Foreskin fibroblast (primary cell): ENCODE measurements at places on chromosomes 6 and 20.

DNA sequence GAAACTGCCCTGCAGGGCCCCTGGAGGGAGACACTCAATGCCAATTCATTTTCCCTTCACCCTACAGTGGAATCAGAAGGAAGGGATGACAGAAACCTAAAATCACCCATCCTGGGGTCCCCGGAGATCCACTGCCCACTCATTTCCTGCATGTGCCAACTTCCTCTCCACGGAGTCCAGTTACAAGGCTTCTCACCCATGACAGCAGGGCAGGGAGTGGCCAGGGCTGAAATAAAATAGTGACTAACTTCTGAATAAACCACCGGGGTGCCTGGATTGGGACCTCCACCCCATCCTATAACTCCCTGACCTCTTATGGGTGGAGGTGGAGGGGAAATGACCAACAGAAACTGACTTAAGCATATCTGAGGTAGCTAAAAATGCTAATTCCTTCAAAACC is 362.3 kb downstream of the MAFB start:
- DNase-seq = no peak

DNA sequence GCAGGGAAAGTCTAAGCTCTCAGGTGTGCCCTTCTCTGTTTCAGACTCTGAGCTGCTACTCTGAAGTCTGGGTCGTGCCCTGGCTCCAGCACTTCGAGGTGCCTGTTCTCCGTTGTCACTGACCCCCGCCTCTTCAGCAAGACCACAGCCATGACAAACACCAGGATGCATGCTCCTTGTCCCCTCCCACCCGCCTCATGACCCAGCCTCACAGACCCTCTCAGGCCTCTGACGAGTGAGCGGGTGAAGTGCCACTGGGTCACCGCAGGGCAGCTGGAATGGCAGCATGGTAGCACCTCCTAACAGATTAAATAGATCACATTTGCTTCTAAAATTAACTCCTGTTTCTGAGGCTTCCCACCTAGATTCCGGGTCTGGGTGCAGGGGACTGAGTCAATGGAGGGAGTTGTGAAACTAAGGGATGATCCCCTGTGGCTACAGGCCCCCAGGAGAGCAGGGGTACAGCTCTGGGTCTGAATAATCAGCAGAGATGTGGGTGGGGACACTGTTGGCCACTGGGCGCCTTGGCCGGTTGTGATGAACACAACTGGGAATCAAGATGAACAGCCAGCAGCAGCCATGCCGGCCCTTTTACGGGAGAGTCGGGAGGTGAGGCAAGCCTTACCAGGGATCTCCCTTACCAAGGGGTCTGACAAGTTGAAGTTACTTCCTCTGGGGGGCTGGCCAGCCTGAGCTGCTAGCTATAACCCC is 10.7 kb downstream of the CST7 start:
- DNase-seq = no peak

DNA sequence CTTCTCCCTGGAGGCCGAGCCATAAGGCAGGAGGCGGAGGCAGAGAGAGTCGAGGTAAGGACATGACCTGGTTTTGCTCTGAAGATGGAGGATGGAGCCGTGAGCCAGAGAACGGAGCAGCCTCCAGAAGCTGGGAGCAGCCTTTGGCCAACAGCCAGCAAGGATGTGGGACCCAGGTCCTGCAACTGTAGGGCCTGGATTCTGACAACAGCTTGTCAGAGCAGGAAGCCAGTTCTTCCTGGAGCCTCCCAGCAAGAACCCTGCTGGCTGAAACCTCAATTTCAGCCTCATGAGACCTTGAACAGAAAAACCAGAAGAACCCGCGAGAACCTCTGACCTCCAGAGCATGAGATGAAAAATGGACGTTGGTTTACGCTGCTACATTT is 13.4 kb upstream of the MRGBP start:
- no peak for DNase-seq

- DNase-seq = peak; percentile 31
Measured at GRCh38 chr6:56156643-56157042, 90.7 kb downstream of the COL21A1 start.

DNA sequence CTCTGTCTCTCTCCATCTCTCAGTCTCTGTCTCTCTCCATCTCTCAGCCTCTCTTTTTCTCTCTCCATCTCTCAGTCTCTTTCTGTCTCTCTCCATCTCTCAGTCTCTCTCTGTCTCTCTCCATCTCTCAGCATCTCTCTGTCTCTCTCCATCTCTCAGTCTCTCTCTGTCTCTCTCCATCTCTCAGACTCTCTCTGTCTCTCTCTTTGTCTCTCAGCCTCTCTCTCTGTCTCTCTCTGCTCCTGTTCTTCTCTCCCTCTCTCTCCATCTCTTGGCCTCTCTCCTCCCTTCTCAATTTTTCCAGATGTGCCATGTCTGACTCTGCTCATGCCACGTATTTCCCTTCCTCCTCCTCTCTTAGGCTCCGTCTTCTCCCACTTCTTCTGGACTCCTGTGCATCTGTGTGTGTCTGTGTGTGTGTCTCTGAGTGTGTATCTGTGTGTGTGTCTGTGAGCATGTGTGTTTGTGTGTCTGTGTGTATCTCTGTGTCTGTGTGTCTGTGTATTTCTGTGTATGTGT is 72.7 kb downstream of the SRC start:
- DNase-seq = no peak

DNA sequence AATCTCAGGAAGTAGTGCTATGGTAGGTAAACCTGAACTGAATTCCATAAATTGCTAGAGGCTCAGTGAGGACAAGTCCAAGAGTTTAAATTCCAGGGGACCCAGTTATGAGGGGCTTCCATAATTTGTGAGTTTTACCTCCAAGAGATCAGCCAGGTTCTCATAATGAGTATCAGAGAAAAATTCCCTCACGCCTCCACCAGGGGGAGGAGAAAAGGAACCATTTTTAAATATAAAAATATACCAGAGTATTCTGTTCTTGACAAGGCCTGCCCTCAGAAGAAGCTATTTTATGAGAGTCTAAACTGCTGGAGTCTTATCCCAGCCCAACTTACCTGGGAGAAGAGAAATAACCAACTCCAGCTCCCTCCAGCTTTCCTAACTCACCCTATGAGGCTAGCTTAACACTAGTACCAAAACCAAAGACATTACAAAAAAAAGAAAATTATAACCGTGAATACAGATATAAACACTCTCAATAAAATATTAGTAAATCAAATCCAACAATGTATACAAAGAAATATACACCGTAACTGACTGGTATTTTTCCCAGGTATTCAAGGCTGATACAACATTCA is 158.7 kb downstream of the TFAP2A start:
- DNase-seq = peak; percentile 4

DNA sequence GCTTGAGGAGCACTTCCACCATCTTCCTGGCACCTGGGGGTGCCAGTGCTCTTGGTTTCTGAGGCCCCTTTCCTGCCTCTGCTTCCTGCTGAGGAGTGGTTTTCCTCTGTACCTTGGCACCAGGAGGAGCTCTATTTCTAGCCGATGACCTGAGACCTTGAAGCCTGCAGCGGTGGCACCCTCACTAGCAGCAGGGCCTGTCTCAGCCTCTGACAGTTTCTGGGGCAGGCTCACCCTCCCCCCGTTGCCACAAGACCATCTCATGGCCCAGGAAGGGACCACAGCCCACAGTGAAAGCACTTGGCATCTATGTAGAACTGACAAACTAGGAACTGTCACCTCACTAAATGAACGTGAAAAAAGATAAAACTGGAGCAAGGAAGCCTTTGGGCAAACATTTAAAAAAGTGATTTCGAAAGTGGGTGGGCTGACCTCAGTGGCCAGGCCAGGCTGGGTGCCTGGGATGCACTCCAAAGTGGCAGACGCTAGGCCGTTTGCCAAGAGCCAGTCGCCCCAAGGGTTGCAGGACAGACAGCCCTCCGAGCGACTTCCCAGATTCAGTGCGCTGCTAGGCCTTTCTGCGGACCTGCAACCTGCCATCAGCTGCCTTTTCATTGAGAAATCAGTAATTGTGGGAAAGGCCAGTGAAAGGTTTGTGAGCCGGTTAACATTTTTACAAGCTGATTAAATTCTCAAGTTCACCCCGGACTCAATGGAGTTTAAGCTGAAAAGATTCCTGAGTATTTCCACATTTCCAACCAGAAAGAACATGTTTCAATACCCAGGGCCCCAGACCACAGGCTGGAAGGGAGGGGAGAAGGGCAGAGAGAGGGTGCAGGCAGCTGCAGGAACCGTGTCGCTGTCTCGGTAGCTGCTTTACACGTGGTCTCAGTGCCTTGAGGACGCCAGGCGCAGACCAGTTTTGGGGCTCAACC is 303.7 kb downstream of the ESR1 start:
- peak; percentile 54 for DNase-seq

- DNase-seq = no peak
Measured at GRCh38 chr6:152170702-152171667, 363.5 kb downstream of the ESR1 start.

- peak; percentile 2 for DNase-seq
Measured at GRCh38 chr6:54135665-54136369, 24.6 kb downstream of the MLIP start.

DNA sequence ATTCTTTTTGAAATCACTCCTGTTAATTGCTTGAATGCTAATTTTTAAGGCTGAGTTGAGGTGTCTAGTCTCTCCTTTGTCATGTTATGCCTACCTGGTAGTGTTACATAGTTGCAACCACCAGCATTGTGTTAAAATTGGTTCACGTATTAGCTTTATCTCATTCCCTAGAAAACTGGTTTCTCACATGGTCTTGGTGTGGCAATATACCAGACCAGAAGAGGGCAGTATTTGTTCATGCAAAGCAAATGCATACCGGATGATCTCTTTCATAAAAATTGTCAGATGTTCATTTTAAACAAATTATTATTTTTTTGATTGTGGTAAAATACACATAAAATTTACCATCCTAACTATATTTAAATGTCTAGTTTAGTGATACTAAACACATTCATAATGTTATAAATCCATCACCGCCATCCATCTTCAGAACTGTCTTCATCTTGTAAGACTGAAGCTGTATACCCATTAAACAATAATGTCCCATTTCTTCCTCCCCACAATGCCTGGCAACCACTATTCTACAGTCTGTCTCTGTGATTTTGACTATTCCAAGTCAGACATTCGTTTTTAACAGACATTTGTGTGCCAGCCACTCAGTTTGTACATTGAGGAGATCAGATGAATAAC is 92.8 kb downstream of the ATRN start:
- DNase-seq = peak; percentile 26

DNA sequence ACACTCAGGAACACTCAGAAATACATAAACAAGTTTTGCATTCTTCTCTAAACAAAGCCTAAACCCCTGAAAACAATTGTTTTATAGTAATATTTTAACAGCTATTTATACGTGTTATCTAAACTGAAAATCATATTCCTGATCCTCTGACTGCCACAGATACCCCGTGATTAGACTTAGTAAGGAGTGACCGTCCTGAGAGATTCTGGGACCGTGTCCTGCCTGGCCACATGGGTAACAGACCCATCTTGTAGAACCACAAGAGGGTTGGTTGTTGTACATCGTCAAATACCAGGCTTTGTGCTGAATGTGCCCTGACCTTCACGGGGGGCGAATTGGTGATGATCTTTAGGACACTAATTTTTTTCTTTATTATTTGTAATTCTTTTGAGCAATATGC is 214.4 kb downstream of the TMEM242 start:
- no peak for DNase-seq

- no peak for DNase-seq
Measured at GRCh38 chr6:121559611-121560269, 124.3 kb downstream of the GJA1 start.

DNA sequence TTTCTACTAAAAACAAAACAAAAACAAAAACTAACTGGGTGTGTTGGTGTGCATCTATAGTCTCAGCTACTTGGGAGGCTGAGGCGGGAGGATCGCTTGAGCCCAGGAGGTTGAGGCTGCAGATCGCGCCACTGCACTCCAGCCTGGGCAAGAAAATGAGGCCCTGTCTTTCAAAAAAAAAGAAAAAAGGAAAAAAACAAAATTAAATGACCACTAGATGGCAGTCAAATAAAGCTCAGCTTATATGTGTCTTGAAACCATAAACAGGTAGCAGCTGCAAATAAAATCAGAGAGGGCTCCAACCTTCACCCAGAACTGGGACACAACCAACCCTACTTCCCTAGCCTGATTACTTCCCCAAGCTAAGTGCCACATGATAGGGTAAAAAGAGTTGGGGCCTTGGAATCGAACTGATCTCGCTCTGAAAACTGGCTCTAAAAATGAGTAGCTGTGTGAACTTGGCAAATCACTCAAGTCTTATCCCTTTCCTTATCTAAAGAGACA is 67.1 kb upstream of the ADGRF4 start:
- no peak for DNase-seq

DNA sequence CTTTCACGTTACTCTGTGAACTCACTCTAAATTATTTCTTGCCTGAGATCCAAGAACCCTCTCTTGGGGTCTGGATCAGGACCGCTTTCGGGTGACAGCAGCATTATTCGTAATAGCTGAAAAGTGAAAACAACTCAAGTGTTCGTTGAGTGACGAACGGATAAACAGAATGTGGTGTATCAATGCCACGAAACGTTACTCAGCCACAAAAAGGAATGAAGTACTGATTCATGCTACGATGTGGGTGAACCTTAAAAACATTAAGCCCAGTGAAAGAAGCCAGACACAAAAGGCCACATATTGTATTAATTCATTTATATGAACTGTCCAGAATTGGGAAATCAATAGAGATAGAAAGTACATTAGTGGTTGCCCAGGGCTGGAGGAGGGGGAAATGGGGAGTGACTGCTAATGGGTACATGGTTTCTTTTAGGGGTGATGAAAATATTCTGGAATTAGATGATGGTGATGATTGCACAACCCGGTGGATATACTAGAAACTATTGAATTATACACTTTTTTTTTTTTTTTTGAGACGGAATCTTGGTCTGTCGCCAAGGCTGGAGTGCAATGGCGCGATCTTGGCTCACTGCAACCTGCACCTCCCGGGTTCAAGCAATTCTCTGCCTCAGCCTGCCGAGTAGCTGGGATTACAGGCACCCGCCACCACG is 8.4 kb downstream of the PTGIS start:
- DNase-seq = peak; percentile 94

DNA sequence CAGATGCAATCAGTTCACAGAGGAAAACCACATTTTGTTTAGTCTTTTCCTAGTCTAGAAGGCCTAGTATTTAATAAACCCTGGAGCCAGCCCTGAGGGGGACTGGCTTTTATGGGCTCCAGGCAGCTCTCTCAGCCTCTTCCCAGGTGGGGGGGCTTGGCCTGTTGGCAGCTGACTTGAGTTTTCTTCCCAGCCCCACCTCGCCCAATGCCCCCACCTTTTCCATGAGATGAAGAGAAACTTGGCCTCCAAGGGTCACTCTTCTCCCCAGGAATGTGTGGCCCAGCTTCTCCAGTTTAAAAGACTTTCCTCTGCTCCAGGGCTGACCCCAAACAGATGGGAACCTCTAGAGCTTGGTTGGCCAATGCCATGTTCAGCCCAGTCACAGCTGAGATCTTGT is 196.1 kb downstream of the BMP7 start:
- DNase-seq = no peak

DNA sequence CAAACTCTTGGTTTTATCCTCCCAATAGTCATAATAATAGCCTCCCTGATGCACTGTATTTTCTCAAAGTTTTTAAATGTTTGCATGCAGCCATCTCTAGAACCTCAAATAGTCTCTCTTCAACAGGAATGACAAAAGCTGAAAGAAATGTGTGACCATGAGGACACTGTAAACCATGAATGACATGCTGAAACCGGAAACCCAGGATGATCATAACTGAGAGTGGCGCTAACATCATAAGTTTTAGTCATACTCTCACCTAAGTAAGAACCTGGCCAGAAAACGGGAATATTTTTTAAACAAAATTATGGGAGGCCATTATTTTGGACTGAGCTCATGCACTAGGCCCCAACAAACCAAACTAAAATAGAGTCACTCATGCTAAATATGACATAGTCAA is 278.4 kb upstream of the STXBP5 start:
- no peak for DNase-seq

- DNase-seq = peak; percentile 96
Measured at GRCh38 chr6:43702534-43703440, 15.2 kb upstream of the MRPS18A start.

GRCh38 chr6:31792761-31793171 is 2.8 kb downstream of the VARS1 start:
- DNase-seq = no peak
